SK-N-SH (cell line): ENCODE measurements at places on chromosomes 6 and 20. TPM values are rescaled to one million over a fixed set of nuclear protein-coding genes. Genes with fewer than 3 reads are reported as not detected.

GRCh38 chr6:1574890-1575209 is 34.9 kb upstream of the FOXC1 start:
- peaks cover 14% of the 10 kb centered on the region; the same call in 1 of the 2 replicates for H3K27me3 ChIP-seq
- DNase-seq, result no peak
- no peaks in the 10 kb centered on the region for H3K36me3 ChIP-seq
- no peak overlapping the region for H3K4me3 ChIP-seq
- no peak overlapping the region for H3K27ac ChIP-seq

- H3K4me1 ChIP-seq, result peaks cover 39% of the 10 kb centered on the region
- H3K36me3 ChIP-seq, result no peaks in the 10 kb centered on the region
- H3K27me3 ChIP-seq, result no peaks in the 10 kb centered on the region
- H3K4me3 ChIP-seq, result no peak overlapping the region
- H3K27ac ChIP-seq, result peak overlapping the region; percentile 85
Observed at GRCh38 chr20:4063631-4064030, 48.3 kb upstream of the RNF24 start.

DNA sequence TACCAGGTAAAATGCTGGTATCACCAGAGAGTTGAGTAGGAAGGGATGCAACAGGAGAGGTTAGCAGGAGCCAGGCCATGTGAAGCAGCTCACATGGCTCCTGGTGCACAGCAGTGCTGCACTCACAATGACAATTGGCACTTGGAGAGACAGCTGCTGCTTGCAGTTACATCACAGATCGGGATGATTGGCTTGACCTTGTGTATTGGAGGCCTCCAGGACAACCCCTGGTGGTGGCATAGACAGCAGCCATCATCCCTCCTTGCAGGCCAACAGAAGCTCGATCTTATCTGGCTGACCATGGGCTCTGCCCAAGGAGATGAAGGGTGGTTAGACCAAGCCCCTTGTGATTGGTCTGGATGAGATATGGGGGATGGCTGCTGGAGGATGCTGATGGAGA is 73.0 kb downstream of the EYA2 start:
- H3K4me3 ChIP-seq, result no peak overlapping the region
- no peaks in the 10 kb centered on the region for H3K36me3 ChIP-seq
- H3K27me3 ChIP-seq, result no peaks in the 10 kb centered on the region
- peaks cover 16% of the 10 kb centered on the region for H3K4me1 ChIP-seq
- H3K27ac ChIP-seq, result no peak overlapping the region
- peak; percentile 37 for DNase-seq

GRCh38 chr6:41343641-41344187 is 8.3 kb downstream of the NCR2 start:
- no peak overlapping the region for H3K4me3 ChIP-seq
- no peaks in the 10 kb centered on the region for H3K36me3 ChIP-seq
- no peak for DNase-seq
- peaks cover 39% of the 10 kb centered on the region for H3K27me3 ChIP-seq
- H3K27ac ChIP-seq, result no peak overlapping the region

The LAMA2 gene
- 0.21 and 0.92 TPM in 2 replicates for polyA plus RNA-seq

- H3K27ac ChIP-seq, result no peak overlapping the region
- peaks cover 12% of the 10 kb centered on the region; the same call in 1 of the 2 replicates for H3K4me1 ChIP-seq
- peak overlapping the region; percentile 62; the same call in 1 of the 2 replicates for H3K4me3 ChIP-seq
- DNase-seq, result peak; percentile 34
Observed at GRCh38 chr6:12291839-12292604, 1.9 kb downstream of the EDN1 start.

GRCh38 chr6:25312034-25312620 is 33.0 kb downstream of the CARMIL1 start:
- no peaks in the 10 kb centered on the region for H3K27me3 ChIP-seq
- H3K27ac ChIP-seq, result peak overlapping the region; percentile 43; the same call in 1 of the 2 replicates
- peaks cover 26% of the 10 kb centered on the region; the same call in 1 of the 2 replicates for H3K4me1 ChIP-seq
- H3K36me3 ChIP-seq, result no peaks in the 10 kb centered on the region

DNA sequence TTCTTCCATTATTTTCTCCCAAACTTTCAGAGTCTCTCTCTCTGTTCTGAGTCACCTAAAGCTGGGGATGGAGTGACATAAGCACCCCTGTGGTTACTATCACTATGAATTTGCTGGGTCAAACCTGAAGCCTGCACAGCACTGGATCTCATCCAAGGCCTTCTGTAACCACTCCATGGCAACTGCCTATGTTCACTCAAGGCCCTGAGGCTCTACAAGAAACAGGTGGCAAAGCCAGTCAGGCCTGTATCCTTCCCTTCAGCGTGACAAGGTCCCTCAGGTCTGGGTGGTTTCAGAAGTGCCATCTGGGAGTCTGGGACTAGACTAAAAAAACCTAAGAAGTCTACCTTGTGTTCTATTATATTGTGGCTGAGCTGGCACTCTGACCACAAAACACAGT is 1278.8 kb upstream of the EYS start:
- H3K4me1 ChIP-seq, result no peaks in the 10 kb centered on the region
- no peak for DNase-seq
- H3K27ac ChIP-seq, result no peak overlapping the region
- H3K36me3 ChIP-seq, result no peaks in the 10 kb centered on the region

DNA sequence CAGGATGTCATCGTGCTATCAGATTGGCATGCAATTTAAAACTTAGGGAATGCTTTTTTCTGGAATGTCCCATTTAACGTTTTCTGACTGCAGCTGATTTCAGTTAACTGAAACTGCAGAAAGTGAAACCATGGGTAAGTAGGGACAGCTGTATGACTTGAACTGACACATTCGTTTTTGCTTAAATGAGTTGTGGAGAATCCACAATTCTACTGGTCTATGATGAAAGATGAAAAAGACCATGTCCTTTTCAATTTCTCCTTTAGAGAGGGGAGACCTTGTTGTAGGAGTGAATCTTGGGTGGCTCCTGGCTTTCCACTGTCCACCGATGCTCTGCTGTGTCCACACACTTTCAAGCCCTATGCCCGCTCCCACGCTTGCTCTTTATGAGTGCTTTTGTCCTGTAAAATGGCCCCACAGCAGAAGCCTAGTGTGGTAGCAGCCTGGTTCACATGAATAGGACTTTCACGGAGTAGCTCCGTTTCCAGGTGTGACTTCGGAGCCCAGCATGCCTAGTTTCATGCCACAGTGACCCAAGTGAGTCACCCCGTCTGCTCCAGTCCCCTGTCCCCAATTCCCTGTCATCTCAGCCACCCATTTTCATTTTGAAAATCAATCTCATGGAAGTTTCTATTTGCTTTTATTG is 21.9 kb downstream of the DYNLT1 start:
- no peaks in the 10 kb centered on the region for H3K27me3 ChIP-seq
- no peak for DNase-seq
- H3K4me3 ChIP-seq, result no peak overlapping the region
- H3K36me3 ChIP-seq, result peaks cover 6% of the 10 kb centered on the region
- H3K4me1 ChIP-seq, result no peaks in the 10 kb centered on the region
- H3K27ac ChIP-seq, result no peak overlapping the region

The ZMYND8 gene
- 20.6 and 25.3 TPM in 2 replicates for polyA plus RNA-seq

GRCh38 chr6:14767226-14767625 is 478.6 kb upstream of the JARID2 start:
- H3K27ac ChIP-seq, result no peak overlapping the region
- H3K36me3 ChIP-seq, result no peaks in the 10 kb centered on the region
- no peak overlapping the region for H3K4me3 ChIP-seq

GRCh38 chr6:79797912-79798311 is 149.4 kb downstream of the ELOVL4 start:
- no peak for DNase-seq
- no peaks in the 10 kb centered on the region for H3K36me3 ChIP-seq
- peak overlapping the region; percentile 87 for H3K27ac ChIP-seq

DNA sequence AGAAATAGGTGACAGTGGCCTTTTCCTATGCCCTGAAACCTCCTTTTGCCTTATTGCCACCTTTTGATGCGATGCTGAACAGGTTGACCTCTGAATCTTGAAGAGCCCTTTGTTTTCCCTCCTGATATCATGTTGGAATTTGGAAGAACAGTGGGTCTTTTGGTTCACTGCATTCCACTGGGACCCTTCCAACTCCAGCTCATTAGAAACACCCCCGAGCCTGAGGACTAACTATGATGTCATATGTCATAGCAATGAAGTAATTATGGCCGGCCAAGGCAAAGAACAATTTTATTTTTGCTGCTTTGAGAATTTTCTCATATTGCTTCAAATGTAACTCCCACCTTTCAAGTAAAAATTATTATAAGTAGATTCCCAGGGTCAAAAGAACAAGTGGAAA is 353.4 kb upstream of the JAG1 start:
- H3K4me1 ChIP-seq, result no peaks in the 10 kb centered on the region
- no peak overlapping the region for H3K27ac ChIP-seq
- no peaks in the 10 kb centered on the region for H3K27me3 ChIP-seq
- H3K36me3 ChIP-seq, result no peaks in the 10 kb centered on the region
- H3K4me3 ChIP-seq, result no peak overlapping the region

The PBOV1 gene
- not detected in 2 replicates for polyA plus RNA-seq

DNA sequence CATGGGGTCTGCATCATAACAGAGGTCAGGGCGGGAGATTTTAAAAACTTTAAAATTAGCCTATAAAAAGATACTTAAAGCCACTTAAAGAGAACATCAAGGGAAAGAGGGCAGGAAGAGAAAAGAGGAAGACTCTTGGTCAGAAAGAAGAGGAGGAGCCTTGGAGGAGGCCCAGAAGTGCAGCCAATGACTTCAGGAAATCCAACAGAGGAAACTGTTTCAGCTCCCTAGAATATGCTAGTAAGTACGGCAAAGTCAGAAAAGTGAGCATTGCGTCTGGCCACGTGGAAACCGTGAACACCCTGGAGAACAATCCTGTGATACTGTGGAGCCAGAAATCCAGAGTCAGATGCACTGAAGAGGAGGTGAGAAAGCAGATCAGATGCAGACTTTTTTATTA is 22.5 kb upstream of the NHSL1 start:
- no peak for DNase-seq
- no peaks in the 10 kb centered on the region for H3K36me3 ChIP-seq
- no peak overlapping the region for H3K27ac ChIP-seq

DNA sequence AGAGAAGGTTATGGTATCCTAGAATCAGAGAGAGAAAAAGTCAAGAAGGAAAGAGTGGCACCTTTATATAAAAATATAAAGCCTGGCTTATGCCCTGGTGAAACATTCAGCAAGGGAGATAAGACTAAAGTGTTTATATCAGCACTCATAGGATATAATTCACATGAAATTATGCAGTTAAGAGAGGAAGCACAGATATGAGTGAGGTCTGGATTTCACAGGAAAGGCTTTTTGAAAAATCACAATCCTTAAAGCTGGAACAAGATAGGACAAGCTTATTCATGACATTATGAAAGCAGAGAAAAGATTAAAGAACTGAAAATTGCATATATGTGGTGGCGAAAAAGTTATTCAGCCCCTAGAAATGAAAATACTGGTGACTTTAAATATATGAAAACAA is 181.2 kb upstream of the FLRT3 start:
- peak; percentile 54 for DNase-seq
- H3K27ac ChIP-seq, result peak overlapping the region; percentile 68
- no peaks in the 10 kb centered on the region for H3K36me3 ChIP-seq

The AURKA gene
- polyA plus RNA-seq, result 24.6 and 27.6 TPM in 2 replicates

GRCh38 chr6:25971187-25971821 is 8.7 kb downstream of the TRIM38 start:
- no peak for DNase-seq
- peaks cover 23% of the 10 kb centered on the region for H3K36me3 ChIP-seq
- H3K4me1 ChIP-seq, result peaks cover 16% of the 10 kb centered on the region; the same call in 1 of the 2 replicates
- peak overlapping the region; percentile 53 for H3K27ac ChIP-seq
